ENCODE measurements at places on chromosomes 2 and 18. TPM values are rescaled to one million over a fixed set of nuclear protein-coding genes. Genes with fewer than 3 reads are reported as not detected.

The NEU2 gene
- not detected for total RNA-seq

The INHBB gene
- total RNA-seq = 20.0 TPM

The LRRTM4 gene
- not detected for total RNA-seq

The IL1F10 gene
- not detected for total RNA-seq

The LIMS4 gene
- total RNA-seq = 0.57 TPM

The LRATD1 gene
- total RNA-seq = not detected

The SH3RF3 gene
- 0.61 TPM for total RNA-seq

The ANKRD30B gene
- not detected for total RNA-seq

The RNF103 gene
- total RNA-seq = 62.7 TPM

The UBE2E3 gene
- 77.9 TPM for total RNA-seq

The ABHD1 gene
- total RNA-seq = 1.6 TPM

The MC2R gene
- total RNA-seq = not detected

The SERPINB13 gene
- total RNA-seq = not detected

The DHRS9 gene
- 3.2 TPM for total RNA-seq

The CNTNAP5 gene
- not detected for total RNA-seq

The DNER gene
- total RNA-seq = 12.2 TPM

The HNMT gene
- total RNA-seq = 0.53 TPM

The CNGA3 gene
- total RNA-seq = not detected

The HRH4 gene
- total RNA-seq = not detected

The NCKAP5 gene
- total RNA-seq = 0.90 TPM

The SLC5A6 gene
- 62.9 TPM for total RNA-seq

The HJURP gene
- 61.5 TPM for total RNA-seq

The CXCR1 gene
- not detected for total RNA-seq

The CAPN13 gene
- total RNA-seq = 0.07 TPM

Data from A549 treated with Mapracorat at 1 μM for 4 hours (cell line).